ENCODE measurements at places on chromosomes 7 and 10.

- no peak for DNase-seq
These were observed 8.0 kb upstream of the EPHA1 start for GRCh38 chr7:143416565-143417149.

GRCh38 chr10:35635576-35635975 is 6.5 kb downstream of the FZD8 start:
- peak; percentile 38 for DNase-seq

DNA sequence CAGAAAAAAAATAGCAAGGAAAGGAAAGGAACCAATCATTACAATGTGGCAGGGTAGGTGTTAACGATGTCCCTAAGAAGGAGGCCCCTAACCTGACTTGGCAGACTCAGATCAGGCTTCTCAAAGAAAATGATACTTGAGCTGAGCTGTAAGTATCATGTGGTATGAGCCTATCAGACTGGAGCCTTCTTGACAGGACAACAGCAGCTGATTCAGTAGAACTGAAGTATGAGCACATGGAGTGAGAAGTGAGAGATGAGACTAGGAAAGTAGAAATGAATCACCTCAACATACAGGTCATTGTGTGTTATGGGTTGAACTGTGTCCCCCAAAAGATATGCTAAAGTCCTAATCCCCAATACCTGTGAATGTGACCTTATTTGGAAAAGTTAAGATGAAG is 66.3 kb downstream of the MTERF1 start:
- DNase-seq: no peak

DNA sequence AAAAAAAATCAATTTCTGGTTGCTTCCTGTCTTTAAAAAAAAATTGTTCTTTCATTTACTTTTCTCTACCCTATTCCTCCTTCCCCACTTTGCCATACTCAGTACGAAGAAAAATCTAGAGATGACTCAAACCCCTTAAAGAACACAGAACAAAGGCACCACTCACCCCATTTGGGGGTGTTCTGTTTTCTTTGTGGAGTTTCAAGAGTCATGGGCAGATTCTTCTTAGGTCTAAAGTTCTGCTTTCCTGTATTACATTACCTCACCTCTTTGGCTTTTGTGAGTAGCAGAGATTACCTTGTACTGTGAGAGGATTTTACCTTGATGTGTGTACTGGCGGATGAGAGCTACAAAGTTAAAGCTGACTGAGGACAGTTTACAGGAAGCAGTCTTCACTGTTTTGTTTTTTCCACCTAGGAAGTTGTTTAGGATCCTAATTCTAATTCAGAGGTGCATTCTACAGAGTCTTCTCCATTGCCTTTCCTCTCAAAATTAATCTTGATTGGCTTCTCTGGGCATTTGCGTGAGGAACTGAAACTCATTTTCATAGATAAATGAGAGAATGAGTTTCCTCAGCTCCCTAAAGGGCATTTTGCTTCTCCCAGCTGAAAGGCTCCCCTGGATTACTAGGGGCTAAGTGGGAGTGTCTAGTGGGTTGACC is 20.7 kb downstream of the AVL9 start:
- peak; percentile 16 for DNase-seq

GRCh38 chr10:79130255-79130654 is 61.5 kb downstream of the ZMIZ1 start:
- DNase-seq: no peak

DNA sequence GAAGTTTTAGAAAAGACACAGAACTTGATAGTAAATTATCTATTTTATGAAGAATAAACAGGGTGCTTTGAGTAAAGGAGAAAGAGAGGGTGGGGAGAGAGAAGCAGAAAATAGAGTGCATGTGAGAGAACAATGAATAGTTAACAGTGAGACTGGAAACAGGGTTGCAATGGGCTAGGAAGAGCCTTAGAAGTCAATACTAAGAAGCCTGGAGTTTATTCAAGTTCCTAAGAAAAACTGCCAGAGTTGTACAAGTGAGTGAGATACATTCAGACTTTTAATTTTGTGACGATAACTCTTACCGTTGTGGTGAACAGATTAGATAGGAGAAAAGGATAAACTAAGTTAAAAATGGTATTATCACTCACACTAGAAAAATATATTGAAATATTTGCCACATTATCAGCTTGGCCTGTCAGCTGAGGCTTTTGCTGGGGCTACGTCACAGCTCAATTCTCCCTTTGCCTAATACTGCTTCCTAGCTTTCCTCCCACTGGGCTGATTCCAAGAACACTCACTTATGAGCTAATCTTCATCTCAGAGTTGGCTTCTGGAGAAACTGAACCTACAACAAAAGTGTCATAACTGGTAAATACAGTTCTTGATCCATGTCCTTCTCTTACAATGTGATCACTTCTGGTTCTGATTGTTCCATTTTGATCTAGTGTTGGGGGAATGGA is 92.7 kb downstream of the SEMA3D start:
- no peak for DNase-seq
